A549 treated with Mapracorat at 1 μM for 4 hours (cell line): ENCODE measurements at places on chromosomes 4 and X. TPM values are rescaled to one million over a fixed set of nuclear protein-coding genes. Genes with fewer than 3 reads are reported as not detected.

Gene CCDC110
- 0.34 TPM in 1 of 5 replicates, not detected in the others for total RNA-seq

Gene RXFP1
- not detected in 5 replicates for total RNA-seq

Gene PPAT
- 14.9 to 18.5 TPM (median 15.8 TPM) in 5 replicates for total RNA-seq

Gene IL2RG
- 0.11 to 0.30 TPM (median 0.23 TPM) in 4 of 5 replicates, not detected in the other for total RNA-seq

Gene SPRY1
- total RNA-seq, result 3.7 to 5.1 TPM (median 4.2 TPM) in 5 replicates

Gene CCSER1
- not detected in 5 replicates for total RNA-seq

Gene CDKL2
- total RNA-seq, result 0.82 to 1.0 TPM (median 0.91 TPM) in 5 replicates

Gene PRRG3
- not detected in 5 replicates for total RNA-seq

Gene ZNF630
- 0.12 to 0.42 TPM (median 0.27 TPM) in 5 replicates for total RNA-seq

Gene GYPE
- total RNA-seq, result not detected in 5 replicates

Gene MGARP
- total RNA-seq, result 0.30 to 0.81 TPM (median 0.71 TPM) in 5 replicates

Gene SH2D1A
- not detected in 5 replicates for total RNA-seq

Gene ITIH6
- 0.04 TPM in 1 of 5 replicates, not detected in the others for total RNA-seq

Gene ZAR1
- total RNA-seq, result 0.12 to 0.14 TPM (median 0.12 TPM) in 3 of 5 replicates, not detected in the others

Gene PIR
- total RNA-seq, result 51.4 to 54.5 TPM (median 52.4 TPM) in 5 replicates

Gene UCP1
- total RNA-seq, result not detected in 5 replicates

Gene DCTD
- total RNA-seq, result 73.1 to 80.4 TPM (median 74.1 TPM) in 5 replicates

Gene NMU
- 0.39 to 0.65 TPM (median 0.51 TPM) in 5 replicates for total RNA-seq

Gene ARHGEF9
- total RNA-seq, result 4.1 to 6.1 TPM (median 5.4 TPM) in 5 replicates

Gene C1QTNF7
- total RNA-seq, result not detected in 5 replicates

Gene H2BW2
- total RNA-seq, result not detected in 5 replicates

Gene ACOX3
- total RNA-seq, result 6.6 to 10.8 TPM (median 9.7 TPM) in 5 replicates

Gene TMEM128
- total RNA-seq, result 9.8 to 12.6 TPM (median 11.1 TPM) in 5 replicates

Gene EXOC1L
- not detected in 5 replicates for total RNA-seq

Gene S100P
- 54.2 to 116 TPM (median 104 TPM) in 5 replicates for total RNA-seq

Gene LNX1
- total RNA-seq, result 0.03 to 0.04 TPM in 2 of 5 replicates, not detected in the others

Gene PCDH10
- 0.11 to 0.30 TPM (median 0.13 TPM) in 5 replicates for total RNA-seq

Gene SHROOM4
- total RNA-seq, result not detected in 5 replicates

Gene RBM46
- total RNA-seq, result not detected in 5 replicates

Gene AFM
- total RNA-seq, result not detected in 5 replicates

Gene TLR6
- 2.3 to 3.0 TPM (median 2.3 TPM) in 5 replicates for total RNA-seq

Gene DCAF8L2
- not detected in 5 replicates for total RNA-seq

Gene DSPP
- total RNA-seq, result not detected in 5 replicates

Gene DMD
- not detected in 5 replicates for total RNA-seq

Gene POF1B
- total RNA-seq, result 1.6 to 2.8 TPM (median 2.6 TPM) in 5 replicates

Gene GPR119
- not detected in 5 replicates for total RNA-seq

Gene EFHC2
- total RNA-seq, result 0.16 to 0.26 TPM (median 0.21 TPM) in 5 replicates

Gene LINC00632
- total RNA-seq, result 1.2 to 2.0 TPM (median 1.5 TPM) in 5 replicates

Gene GAGE12H
- total RNA-seq, result not detected in 5 replicates

Gene AFAP1
- 17.5 to 22.2 TPM (median 20.9 TPM) in 5 replicates for total RNA-seq

Gene EGF
- 0.31 to 0.49 TPM (median 0.38 TPM) in 5 replicates for total RNA-seq
